ENCODE measurements at places on chromosomes 12 and 14.

GRCh38 chr14:92500491-92500941 is 13.1 kb upstream of the RIN3 start:
- DNase-seq, result no peak

DNA sequence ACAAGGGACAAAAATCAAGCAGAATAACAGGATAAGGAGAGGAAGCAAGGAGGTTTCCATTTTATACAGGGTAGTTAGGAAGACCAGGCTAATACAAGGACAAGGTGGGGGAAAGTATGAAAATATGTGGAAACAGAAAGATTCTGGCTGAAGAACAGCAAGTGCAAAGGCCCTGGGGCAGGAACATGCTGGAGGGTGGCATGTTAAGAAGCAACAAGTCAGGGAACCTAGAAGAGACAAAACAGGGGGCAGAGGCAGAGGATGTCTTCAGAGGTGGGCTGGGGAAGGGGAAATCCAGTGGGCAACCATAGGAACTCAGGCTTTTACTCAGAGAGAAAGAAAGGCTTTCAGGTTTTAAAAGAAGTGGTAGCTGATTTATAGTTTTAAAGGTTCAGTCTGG is 54.8 kb downstream of the NT5DC3 start:
- no peak for DNase-seq

GRCh38 chr14:99732436-99733210 is 48.5 kb downstream of the CYP46A1 start:
- DNase-seq, result no peak

DNA sequence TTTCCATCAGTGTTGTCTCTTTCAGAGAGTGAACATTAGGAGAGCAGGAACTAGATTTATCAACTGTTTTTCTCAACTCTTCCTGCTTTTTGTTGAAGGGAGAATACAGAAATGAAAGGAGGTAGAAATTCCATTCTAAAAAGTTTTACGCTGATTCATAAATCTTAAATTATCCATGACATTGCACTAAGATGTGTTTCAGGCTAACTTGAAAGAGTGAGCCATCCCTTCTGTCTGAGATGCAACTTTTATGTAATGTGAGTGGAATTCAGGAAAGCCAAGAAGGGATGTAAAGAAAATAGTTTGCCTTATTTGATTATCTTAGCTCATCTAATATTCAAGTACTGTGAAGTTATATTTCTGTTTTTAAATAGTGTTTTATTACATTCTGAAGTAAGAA is 349.5 kb upstream of the RGS6 start:
- DNase-seq, result no peak

- DNase-seq, result no peak
Observed at GRCh38 chr12:27015730-27016076, 1.5 kb upstream of the TM7SF3 start.

GRCh38 chr12:17971850-17972249 is 118.1 kb downstream of the RERGL start:
- DNase-seq, result no peak

DNA sequence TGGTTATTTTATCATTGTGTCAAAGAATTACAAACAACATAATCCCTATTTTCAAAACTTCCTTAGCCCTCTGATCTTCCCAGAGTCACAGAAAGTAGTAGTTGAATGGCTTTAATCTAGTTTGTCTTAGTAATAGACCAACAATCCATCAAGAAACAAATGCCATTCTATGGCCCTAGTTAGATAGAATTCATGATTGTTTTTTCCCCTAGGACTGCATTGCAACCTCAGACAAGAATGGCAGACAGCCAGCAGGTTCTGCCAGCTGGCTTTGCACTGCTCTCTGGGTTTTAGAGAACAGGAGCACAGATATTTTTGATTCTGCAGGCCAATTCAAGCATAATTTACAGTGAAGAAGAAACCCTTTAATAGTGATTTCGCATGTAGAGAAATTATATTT is 33.8 kb downstream of the SYT1 start:
- no peak for DNase-seq

GRCh38 chr12:90355711-90356355 is 599.1 kb downstream of the CCER1 start:
- no peak for DNase-seq

DNA sequence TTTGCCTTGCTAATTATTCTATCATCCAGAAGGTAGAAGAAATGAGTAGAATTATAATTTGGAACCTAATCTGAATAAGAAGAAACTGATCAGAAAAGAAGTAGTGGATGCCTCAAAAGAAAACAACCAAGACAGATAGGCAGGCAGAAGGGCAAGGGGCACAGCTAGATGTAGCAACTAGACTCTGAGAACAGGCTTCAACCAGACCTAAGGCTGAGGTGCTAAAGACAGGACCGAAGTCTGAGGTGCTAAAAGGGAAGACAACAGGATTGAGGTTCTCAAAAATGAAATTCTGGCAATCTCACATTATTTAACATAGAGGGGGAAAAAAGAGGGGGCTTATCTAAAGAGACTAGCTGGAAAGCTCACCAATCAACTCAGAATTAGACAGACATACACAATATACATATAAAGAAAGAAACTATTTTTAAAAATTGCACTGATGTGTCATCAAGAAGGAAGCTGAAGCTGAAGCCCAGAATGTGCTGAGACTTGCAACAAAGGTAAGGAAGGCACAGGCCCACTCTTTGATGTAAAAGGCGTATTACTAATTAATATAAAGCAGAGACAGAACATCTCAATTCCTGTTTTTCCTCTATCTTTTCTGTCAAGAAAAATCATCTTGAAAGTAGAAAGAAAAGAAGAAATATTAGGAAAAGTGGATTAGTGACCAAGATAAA is 43.8 kb upstream of the CSRNP2 start:
- DNase-seq, result no peak

DNA sequence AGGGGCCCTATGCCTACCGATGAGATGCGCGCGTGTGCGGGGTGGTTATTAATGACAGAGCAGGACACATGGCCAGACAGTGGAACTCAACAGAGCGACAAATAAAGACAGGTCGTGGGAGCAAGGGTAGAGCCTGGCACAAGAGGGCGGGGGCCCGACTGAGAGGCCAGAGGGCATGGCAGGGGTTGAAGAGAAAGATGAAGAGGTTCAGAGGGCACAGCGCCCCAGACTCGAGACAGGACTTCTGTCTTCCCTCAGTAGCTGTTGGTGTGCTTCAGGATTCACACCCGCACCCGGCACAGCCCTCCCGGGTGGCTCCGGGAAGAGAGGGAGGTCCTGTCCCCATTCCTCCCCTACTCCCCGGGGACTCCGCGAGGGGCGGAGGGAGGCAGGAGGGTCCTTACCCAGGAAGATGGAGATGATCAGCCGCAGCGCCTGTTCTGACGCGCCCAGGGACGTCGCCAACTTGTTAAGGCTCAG is 366 bp downstream of the LPCAT3 start:
- no peak for DNase-seq

- DNase-seq, result no peak
Observed at GRCh38 chr12:64456119-64456518, 4.2 kb downstream of the TBK1 start.

- no peak for DNase-seq
Observed at GRCh38 chr14:70333728-70334127, 25.8 kb downstream of the COX16 start.

- DNase-seq, result no peak
Observed at GRCh38 chr12:70982991-70983390, 62.5 kb upstream of the PTPRR start.

DNA sequence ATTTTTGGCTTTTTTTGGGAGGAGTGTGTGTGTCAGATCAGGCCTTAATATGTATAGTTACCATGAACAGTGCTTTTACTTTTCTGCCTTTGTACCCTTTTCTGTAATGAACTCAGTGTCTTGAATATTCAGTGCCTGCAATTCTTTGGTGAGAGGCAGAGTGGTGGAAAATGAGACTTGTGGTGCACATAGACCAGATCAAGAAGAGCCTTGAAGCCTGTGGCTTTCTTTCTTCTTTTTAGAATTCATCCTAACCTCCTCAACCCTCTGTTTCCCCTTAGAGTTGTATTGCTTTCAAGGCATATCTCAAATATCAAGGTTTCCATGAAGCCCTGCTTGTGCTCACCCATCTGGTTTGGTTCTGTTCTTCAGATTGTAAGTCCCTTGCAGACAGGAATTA is 2.6 kb downstream of the YLPM1 start:
- no peak for DNase-seq

- DNase-seq, result no peak
Observed at GRCh38 chr12:89270548-89270947, 81.8 kb downstream of the DUSP6 start.

DNA sequence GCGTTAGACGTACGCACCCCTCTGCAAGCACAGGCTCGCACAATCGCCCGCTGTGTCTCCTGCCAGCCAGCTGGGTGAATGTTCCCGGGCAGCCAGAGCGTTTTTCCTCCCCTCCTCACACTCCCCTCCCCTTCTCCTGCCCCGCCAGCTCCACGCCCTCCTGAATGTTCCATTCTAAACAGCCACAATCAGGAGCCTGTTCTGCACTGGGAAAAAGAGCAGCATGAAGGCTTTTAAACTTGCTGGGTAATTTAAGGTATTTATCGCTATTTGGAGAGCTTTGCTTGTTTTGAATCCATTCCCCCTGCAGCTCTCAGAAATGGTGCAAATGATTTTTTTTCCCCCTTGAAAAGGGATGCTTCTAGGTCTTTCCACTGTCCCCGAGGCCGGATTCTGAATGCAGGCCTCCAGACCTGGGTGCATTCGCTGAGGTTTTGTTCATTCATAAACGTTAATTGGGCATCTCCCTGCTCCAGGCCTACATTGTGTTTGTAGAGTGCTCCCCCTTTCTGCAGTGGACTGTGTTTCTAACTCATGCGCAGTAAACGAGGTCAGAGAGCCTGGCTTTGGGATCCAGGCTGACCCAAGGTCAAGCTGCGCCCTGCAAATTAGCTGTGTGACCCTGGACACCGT is 212.5 kb downstream of the CHST11 start:
- no peak for DNase-seq

DNA sequence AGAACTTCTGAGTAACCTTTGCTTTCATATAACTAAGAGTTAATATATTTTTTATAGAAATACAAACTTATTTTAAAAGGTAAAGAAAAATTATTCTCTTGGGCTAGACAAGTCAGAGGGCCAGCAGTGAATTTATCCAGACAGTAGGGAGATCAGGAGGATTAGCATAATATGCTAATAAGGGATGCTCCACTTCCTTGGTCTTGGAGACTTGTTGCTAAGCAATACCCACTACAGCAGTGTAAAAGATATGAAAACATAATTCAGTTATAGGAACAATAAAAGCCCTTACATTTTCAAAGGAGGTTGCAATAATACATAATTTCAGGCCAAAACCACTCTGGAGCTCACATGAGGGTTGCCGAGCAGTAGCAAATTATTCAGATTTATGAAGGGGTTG is 615.6 kb downstream of the KCNH5 start:
- DNase-seq, result no peak

- DNase-seq, result no peak
Observed at GRCh38 chr14:67270145-67270753, 29.0 kb downstream of the PALS1 start.

- no peak for DNase-seq
Observed at GRCh38 chr12:30877105-30877875, 49.3 kb upstream of the TSPAN11 start.

DNA sequence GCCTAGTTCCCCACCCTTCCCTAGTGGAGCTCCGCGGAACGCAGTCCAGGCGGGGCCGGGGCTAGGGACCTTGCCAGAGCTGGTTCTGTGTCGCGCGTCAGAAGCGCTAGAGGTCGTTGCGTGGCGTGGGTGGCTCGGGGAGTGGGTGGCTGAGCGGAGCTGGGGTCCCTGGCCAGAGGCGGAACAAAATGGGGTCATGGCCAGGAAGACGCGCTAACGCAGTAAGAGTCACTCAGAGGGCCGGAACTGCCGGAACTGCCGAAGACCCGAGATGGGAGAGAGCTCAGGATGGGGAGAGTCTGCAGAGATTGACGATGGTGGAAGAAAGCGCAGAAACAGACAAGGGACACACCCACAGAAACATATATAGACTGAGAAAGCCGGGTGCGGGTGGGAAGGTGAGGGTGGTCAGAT is 4.8 kb downstream of the DGKA start:
- DNase-seq, result no peak

- no peak for DNase-seq
Observed at GRCh38 chr12:13599176-13599575, 382.2 kb downstream of the GRIN2B start.

DNA sequence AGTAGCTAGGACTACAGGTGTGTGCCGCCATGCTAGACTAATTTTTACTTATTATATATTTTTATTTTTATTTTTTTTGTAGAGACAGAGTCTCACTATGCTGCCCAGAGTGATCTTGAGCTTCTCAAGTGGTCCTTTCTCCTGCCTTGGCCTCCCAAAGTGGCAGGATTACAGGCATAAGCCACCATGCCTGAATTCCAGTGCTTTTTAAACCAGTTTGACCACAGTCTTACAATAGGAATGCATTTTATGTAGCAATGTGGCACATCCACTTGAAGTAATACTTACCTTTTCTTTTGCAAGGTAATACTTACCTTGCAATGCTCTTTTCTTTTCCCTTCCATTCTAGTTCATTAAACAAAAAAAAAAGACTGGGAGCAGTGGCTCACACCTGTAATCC is 38.0 kb upstream of the CPM start:
- no peak for DNase-seq

DNA sequence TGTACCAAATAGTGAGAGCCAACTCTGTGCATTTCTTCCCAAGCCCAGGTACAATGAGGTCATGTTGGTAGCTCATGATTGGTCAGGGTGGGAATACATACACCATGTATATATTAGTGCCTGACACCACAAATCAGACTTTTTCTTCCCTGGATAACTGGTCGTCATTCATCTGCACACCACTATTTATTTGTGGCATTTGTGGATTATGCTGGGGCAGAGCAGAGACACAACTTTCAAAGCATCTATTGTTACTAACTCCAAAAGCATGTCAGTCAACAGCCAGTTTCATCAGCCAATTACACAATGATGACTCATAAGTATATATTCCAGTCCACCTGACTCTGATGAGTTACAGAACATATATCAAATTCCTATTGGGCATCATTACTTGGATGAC is 181.7 kb downstream of the ADAMTS20 start:
- no peak for DNase-seq

DNA sequence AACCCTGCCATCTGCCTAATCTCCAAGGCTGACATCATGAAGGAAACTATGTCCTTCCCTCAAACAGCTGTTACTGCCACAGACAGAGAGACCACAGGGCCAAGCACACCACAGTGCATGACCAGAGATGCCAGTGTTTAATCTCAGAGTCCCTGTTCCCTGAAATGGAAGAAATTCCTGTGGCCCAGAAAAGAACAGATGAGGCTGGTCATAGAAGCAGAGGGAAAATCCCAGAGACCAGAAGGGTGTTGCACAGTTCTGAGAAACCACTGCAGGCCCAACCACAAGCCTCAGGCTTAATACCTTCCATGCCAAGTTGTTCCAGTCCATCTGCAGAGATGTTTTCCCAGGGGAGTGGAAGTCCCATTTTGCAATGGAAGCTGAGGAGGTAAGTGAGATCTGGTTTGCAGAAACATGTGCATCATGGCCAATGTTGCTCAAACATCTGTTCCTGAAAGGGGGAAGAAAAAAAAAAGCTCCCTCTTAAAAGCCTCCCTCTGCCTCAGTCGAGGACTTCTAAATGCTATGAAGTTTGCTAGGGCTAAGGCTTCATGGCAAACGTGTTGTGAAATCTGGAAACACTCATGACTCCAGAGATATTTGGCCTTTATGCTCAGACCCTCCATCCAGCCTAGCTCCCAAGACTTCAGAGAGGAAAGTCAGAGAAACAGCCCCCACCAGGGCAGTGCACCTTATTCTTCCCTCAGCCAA is 98.6 kb downstream of the SCARB1 start:
- DNase-seq, result no peak

GRCh38 chr14:38252066-38252710 is 3.7 kb downstream of the CLEC14A start:
- no peak for DNase-seq
